ENCODE measurements at places on chromosomes 4 and X.

- DNase-seq, result no peak
These were observed 57.7 kb upstream of the TXK start for GRCh38 chr4:48191758-48192157.

GRCh38 chr4:176498617-176499256 is 179.0 kb downstream of the SPCS3 start:
- no peak for DNase-seq

- no peak for DNase-seq
These were observed 100.9 kb upstream of the RADX start for GRCh38 chrX:106510713-106511403.

DNA sequence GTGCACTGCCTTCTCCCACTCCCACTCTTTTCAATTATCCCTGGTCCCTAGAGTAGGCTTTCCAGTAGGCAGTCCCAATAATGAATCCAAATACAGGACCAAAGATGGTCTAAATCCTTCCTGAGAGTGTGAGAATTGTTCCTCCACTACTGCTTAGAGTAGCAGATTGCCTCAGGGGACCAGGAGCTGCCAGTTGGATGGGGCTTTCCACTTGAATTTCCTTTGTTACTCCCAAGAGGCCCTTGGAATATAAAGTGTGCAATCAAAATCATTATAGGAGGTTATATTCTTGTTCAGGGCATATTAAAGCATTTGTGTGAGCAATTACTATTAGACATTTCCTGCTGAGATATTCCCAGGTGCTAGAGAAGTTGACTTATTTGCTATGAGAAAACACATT is 156.6 kb upstream of the TLL1 start:
- DNase-seq, result no peak

DNA sequence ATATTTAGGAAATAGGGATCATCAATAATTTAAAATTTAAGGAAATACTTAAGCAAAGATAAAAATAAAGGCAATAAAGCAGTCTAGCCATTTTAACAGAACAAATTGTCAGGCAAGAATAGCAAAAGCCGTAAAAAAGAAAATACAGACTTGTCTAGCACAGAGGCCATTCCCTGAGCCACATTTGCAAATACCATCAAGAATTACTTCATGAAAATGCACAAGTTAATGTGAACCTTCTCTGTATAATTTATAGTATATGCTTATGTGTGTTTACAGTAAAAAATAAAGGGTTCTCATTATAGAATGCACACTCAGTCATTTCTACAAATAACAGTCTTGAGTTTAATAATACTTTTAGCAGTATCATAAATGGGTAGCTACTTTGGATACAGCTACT is 505.9 kb upstream of the CPEB2 start:
- no peak for DNase-seq

DNA sequence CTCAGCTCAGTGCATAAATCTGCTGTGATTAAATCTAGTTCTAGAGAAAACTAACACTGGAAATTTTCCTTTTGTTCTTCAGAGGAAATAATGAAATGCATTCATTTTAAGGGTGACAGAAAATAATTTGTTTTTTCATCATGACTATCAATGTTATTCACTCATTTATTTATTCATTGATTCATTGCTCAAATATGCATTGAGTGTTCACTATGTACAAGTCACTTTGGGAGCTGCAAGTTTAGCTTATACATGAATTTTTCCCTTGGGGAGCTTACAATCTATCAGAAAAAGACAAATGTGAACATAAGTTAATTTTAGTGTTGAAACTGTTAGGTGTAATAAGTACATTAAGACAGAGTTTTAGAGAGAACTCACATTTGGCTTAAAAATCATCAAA is 897.8 kb downstream of the CENPC start:
- no peak for DNase-seq

Data from nephron progenitor cell (in vitro differentiated cells).